ENCODE measurements at places on chromosomes 1 and 21.

DNA sequence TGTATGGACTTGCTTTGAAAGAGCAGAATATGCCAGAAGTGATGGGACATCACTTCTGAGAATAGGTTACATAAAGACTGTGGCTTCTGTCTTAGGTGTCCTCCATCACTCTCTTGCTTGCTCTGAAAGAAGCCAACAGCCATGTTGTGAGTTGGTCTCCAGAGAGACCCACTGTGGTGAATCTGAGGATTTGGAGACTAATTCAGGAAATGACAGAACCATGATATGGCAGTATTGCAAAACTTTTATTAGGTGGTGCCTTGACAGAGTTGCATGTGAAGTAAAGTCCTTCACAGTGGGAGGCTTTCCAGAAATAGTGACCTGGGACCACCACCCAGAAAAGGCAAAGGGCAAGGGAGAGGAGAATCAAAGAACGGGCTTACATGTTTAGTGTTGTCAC is 628.6 kb downstream of the KCNT2 start:
- DNase-seq: no peak

DNA sequence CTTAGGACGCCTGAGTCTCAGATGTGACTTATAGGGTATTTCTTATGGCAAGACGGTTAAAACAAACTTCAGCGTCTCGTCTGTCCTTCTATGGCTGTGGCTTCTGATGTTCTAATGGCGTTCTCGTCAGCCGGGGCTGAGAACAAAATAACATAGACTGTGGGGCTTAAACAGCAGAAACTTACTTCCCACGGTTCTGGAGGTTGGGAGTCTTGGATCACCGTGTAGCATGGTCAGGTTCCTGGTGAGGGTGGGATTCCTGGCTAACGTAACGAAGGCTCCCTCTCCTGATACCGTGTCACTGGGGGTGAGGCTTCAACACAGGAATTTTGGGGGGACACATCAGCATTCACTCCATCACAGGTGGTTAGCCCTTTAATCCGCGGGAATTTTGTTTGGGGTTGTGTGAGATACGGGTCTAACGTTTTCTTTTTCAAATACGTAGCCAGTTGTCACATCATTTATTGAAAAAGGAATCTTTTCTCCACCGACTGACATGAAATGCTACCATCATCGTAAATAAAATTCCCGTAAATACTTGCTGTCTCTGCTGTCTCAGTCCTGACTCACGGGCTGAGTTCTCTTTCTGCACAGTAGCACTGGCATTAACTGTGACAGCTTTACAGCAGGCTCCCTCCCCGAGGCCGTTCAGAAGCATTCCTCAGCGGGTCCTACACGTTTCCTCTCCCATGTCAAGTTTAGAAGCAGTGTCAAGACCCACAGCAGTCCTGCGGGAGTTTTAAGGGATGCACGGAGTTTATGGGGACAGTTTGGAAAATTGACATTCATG is 8.1 kb upstream of the POFUT2 start:
- DNase-seq: no peak

DNA sequence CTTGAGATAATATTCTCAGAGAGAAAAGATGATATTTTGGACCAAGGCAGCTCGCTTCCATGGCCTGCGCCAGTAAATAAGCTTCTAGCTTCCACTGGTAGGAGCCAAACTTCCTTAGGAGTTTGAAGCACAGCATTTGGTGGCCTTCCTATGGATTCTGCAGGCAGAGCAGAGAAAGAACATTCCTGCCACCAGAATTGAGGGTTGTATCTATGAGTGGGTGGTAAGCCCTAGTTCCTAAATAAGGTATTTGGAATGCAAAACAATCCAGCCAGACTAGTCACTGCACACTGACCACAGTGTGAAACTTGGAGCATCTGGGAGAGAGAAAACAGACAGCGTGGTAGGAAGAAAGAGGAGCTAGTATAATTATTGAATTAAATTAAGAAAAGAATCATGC is 54.1 kb upstream of the BCAR3 start:
- no peak for DNase-seq

DNA sequence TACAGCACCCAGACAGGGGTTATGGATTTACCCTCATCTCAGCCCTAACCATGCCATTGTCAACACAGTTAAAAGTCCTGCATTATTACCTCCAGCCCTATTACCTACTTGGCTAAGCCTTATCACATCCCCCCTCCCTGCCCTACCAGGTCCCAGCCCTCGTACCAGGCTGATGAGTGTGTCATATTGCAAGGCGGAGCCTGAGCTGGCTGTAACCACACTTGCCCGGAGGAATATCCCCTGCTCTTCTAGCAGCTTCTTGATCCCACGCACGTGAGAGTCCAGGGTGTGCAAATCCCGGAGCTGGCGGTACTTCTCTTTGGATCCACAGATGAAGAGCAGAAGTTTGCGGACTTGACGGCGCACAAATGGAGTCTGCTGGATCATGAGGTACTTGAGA is 87.4 kb downstream of the UBR4 start:
- DNase-seq: no peak

DNA sequence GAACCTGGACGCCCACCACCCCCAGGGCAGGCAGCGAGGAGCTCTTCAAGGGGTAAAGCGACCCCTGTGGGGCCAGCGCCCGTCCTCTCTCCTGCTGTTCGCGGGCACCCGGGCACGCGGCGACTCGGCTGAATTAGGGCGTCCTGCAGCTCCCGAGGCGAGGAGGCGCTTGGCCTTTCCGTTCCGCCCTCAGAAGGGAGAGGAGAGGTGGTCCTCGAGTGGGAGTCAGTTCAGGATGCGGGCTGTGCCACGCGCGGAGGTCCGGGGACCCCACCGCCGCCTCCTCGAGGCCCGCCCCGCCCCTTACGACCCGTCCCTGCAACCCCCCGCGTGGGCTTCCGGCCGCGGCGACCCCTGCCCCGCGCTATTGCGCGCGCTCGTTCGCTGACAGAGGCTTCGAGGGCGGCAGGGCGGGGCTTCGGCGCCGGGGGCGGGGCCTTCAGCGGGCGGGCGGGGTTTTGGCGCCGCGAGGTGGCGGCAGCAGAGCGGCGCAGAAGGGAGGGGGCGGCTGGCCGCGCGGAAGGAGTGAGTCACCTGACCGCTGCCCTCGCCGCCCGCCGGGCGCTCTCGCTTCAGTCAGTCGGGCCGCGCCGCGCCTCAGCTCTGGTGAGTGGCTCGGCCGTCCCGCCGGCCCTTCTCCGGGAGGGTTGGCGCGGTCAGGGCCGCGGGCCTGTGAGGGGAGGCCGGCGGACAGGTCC is at the start of gene BACH1:
Gene BACH1, plus strand, starts transcription at position 575 of the 698 bp plus-strand sequence. CDS start 22,359 bp downstream, outside the sequence.
- DNase-seq: peak; percentile 77

DNA sequence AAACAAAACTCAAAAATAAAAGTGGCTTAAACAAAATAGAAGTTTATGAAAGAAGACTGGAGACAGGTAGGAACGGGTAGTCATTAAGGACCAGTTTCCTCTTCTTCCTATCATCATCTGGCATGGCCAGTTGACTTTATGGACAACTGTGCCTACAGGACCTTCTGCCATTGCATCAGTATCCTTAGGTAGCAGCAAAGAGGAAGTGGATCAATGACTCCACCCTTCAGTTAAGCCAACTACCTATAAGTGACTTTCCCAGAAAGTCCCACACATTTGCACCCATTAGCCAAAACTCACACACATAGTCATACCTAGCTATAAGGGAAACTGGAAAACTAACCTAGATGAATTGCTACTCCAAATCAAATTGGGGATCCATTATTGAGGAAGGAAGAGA is 51.7 kb downstream of the RASAL2 start:
- DNase-seq: no peak

GRCh38 chr1:27136236-27136551 is 18.7 kb downstream of the SLC9A1 start:
- no peak for DNase-seq

GRCh38 chr1:186420923-186421322 is 40.0 kb downstream of the PDC start:
- no peak for DNase-seq

- DNase-seq: no peak
Observed at GRCh38 chr1:100710906-100711682, 8.4 kb upstream of the VCAM1 start.
